ENCODE measurements at places on chromosomes 16 and 17.

DNA sequence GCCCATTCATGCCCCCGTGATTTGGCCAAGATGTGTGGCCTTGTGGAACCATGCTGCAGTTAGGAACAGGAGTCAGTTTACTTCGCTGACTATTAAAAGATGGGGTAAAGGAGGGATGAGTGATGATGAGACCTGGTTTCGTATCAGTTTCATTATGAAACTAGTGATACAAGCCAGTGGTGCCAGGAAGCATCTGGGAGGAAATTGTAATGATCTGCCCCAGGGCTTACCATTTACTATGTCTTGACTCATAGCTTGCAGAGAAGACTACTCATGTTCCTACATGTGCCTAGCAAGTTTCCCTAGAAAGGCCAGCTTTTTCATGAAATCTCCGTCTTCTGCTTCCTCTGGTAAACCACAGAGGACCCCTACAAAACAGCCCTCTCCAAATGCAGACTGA, 23.2 kb downstream of the CDH3 start:
- peak; percentile 42 for DNase-seq

- DNase-seq: peak; percentile 88
Observed at GRCh38 chr16:12639044-12639443, 164.6 kb downstream of the CPPED1 start.

DNA sequence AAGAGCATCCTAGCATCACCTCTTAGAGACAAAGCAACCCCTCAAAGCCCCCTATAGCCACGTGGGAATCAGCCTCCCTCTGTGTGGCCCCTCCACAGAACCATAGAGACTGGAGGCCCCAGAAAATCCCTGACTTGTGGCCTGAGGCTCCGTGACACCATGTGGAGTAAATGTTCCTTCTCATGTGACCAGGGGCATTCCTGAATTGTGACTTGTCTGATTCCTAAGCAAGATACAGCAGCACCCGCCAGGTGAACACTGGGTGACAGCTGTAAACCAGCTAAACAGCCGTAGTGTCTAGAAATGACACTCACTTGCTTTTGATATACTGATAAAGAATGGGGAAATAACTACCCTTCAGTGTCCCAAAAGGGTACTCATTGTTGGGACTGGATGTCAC, 79.0 kb downstream of the DYNLRB2 start:
- DNase-seq: no peak

- DNase-seq: no peak
Observed at GRCh38 chr16:57115514-57116182, 23.3 kb downstream of the CPNE2 start.

GRCh38 chr17:48818361-48818841, 1.4 kb upstream of the TTLL6 start:
- no peak for DNase-seq

GRCh38 chr17:20955427-20956323, 87.1 kb downstream of the USP22 start:
- DNase-seq: no peak

DNA sequence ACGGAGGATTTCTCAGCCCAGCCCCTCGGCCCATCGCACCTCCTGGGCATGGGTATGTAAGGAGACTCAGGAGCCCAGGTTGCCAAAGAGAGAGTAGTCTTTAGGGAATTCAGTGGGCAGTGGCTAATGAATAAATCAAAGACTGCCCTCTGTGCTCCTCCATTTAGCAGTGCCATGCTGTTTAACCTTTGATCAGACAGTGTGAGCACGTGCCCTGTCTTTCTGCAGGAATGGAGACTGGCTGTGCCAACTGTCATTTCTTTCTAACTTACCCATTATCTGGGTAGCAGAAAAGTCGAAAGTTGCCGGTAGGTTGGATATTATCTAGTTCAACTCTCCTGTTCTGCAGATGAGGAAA, 62.4 kb downstream of the CDRT4 start:
- DNase-seq: no peak

DNA sequence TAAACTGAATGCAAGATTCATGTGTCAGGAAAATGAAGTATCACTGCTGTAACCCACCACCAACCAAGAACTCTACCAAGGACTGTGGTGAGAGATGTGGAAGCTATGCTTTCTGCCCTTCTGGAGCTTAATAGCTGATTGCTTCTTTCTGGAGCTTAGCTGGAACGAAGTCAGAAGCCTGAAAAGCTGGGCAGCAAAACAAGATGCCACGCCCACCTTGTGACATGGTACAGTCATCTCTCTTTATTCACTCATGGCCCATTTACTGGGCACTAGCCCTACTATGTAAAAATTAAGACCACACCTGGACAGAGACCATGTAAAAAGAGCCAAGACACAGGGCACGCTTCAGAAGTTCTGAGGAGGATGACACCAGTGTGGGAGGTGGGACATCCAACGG, 48.1 kb downstream of the TEX2 start:
- no peak for DNase-seq

GRCh38 chr16:4057439-4057877, 58.8 kb downstream of the ADCY9 start:
- no peak for DNase-seq
